Stimulated activated CD4-positive, alpha-beta T cell treated with anti-CD3 and anti-CD28 coated beads, Interleukin-1b, Interleukin-23, amount 100 ng/mL, for 48 hours (primary cell): ENCODE measurements at places on chromosomes 7 and 10.

DNA sequence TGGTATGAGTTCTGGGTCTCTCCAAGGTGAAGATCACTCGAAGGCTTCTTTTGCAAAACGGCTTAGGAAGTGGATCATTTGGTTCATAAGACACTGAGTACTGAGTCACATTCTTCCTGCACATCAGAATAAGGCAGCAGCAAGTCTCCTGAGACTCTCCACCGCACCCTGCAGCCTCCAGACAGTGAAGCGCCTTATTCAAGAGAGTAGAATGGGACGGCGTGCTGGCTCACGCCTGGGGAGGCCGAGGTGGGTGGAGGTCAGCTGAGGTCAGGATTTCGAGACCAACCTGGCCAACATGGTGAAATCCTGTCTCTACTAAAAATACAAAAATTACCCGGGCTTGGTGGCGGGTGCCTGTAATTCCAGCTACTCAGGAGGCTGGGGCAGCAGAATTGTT lies 70.3 kb downstream of the C10orf143 start:
- DNase-seq, result no peak

GRCh38 chr7:33807779-33808482 lies 97.4 kb upstream of the BMPER start:
- no peak for DNase-seq

DNA sequence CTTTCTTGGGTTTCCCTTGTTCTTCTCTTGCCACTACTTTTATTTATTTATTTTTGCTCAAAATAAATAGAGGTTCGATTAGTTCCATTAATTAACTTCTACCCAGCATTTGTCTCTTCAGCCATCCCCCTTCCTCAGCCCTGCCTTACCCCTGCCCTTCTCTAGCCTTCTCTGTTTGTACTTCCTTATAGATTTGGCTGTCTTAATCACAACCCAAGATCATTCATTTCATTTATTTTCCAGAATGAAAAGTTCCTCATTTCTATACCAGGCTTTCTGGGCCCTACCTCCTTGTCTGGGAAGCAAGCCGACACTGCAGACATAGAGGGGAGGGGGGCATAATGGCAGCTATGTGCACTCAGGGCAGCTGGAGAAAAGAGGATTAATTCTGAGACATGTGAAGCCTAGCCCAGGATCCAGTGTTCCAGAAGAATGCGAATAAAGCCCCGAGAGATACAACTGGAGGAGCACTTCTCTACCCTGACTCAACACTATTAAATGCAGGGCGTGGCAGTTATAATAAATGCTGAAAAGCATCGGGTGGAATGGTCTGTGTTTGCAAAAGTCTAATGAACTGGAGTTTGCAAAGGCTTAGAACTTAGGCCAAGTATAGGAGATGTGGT lies 6.4 kb upstream of the PDCD4 start:
- no peak for DNase-seq

DNA sequence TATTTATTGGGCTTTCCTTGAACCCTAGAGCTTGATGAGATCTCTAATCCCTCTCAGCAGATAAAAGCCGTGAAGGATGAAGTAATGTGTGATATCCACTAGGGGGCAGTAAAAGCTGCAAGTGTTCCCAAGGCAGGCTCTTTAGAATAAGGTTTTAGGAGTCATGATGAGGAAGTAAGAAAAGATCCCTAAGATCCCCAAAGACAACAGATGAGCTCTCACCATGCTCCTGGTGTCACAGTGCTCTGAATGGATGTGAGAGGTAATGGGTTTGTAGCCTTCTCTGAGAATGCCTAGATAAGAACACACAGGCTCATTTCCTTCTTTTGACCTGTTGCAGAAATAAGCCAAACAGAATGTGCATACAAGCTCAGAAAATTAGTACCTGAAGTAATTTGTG lies 70.4 kb upstream of the ITPRID1 start:
- DNase-seq, result no peak

DNA sequence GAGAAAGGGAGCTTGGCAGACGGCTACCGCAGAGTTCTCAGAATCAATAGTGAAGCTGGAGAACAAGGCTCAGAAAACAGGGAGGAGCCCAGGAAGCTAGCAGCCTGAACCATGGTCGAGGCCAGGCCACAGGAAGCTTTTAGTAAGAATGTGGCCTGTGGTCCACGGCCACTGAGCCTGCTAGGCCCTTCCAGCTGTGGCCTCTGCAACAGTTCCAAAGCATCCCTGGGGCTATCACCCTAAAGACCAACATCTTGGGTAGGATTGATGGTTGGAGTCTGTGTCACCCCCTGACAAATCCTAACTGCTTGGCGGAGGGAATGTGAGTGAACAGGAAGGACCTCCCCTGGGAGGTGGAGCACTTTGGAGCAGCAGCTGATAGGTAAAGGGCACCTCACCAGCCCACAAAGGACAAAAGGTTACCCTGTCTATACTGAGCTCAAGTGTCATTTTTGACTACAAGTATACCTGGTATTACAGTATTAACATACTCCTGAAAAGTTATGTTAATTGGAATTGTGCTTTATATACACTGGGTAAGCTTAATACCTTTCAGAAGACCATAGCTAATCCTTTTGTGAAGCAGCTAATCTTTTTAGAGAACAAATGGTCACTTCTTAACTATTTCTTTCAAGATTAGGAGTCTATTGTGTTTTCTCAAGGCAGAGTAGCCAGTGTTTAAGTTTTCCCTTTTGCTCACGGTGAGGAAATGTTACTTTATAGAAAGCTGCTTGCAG lies 18.7 kb downstream of the PTPRE start:
- DNase-seq, result no peak

GRCh38 chr7:157012113-157012547 lies 1.7 kb upstream of the MNX1 start:
- DNase-seq, result no peak

DNA sequence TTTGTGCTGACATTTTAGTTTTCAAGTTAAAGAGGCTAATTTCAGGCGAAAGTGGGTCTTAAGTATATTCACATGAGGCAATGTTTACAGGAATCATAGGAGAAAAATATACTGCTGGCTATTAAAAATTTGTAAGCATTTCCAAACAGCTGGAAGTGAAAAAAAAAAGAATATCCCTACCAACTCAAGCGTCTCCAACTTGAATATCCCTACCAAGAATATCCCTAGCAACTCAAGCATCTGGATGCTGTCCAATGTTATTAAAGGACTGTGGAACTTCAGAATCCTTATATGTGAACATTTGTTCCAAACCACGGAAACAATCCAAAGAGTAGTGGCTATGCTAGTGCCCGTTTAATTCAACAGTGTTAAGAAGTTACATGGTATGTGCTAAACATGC lies 1303.0 kb downstream of the GATA3 start:
- no peak for DNase-seq

DNA sequence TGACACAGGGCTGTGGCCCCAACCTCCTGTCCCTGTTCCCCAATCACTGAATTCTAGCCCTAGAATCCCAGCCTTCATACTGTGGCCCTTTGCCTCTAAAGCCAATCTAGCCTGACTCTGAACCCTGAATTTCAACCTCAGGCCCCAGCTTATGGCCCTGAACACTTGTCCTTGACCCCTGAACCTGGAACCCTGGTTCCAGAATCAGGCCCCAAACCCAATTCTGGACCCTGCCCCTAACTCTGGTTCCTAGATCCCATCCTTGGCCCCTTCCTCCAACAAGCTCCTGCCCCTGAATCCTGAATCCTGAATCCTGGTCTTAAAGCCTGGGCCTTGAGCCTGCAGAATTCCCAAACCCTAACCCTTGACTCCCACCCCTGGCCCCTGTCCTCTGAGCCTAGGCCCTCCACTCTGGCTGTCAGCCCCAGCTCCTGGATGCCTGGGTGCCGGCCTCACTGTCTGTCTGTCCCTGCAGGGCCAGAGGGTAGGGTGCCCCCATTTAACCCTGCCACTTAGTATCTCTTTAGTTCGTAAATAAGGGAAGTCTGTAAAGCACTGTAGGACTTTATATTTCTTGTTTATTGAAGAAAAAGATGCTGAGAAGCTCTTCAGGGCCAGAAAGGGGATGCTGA lies 1.3 kb downstream of the INPP5A start:
- no peak for DNase-seq

DNA sequence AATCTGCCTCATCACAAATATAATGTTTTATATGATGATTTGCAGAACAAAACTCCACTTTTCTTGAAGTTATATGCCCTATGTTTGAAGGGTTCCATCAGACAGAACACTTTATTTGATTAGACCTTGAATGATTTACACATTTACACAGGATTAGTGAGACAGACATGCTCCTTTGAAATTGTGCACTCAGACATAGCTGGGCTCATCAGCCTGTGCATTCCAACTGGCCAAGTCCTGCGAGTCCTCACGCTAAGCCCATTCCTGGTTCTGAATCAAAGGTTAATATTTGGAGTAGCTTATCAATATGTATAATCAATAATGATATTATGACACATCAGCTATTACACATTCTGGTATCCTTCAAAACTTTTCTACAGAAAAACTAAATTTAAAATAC lies 173.6 kb downstream of the MBL2 start:
- DNase-seq, result no peak

DNA sequence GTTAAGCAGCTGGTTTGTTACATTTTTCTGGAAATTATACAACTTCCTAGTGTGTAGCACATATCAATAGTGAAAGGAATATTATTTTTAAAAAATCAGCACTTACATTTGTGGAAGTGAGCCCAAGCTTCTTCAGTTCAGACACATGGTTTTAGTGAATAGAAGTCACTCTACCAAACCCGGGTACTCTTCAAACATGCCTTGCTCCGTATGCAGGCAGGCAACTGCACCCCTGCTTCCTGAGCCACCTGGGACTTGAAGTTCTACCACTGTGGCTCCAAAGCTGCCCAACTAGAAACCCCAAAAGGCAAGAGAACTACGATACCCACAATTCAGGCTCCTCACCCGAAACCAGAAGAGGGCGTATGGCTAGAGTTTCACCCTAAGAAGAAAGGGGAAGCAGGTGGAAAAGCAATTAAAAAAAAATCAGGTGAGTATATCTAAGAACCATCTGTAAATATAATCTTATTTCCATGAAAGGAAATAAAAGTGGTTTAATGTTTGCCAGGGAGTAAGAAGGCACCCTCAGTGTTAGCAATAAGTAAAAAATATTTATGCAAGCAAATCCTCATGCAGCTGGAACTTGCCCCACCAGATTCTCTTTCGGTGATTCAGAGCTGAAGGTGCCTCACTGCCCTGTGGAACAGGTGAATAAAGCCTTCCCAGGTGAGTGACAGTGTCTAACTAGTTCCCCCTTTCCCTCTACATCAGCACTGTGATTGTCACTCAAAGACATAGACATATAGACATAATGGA lies at the start of gene MACC1:
Gene MACC1 (minus strand): TSS at position 192 of the 756 bp plus-strand sequence. CDS start 55,522 bp downstream, outside the sequence.
- no peak for DNase-seq

DNA sequence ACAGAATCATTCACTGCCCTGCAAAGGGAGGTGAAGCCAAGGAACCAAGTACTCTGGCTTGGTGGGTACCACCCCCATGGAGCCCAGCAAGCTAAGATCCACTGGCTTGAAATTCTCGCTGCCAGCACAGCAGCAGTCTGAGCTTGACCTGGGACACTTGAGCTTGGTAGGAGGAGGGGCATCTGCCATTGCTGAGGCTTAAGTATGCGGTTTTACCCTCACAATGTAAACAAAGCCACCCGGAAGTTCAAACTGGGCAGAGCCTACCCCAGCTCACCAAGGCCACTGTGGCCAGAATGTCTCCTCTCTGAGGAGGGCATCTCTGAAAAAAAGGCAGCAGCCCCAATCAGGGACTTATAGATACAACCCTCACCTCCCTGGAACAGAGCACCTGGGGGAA lies 1050.0 kb upstream of the GHITM start:
- DNase-seq, result no peak

DNA sequence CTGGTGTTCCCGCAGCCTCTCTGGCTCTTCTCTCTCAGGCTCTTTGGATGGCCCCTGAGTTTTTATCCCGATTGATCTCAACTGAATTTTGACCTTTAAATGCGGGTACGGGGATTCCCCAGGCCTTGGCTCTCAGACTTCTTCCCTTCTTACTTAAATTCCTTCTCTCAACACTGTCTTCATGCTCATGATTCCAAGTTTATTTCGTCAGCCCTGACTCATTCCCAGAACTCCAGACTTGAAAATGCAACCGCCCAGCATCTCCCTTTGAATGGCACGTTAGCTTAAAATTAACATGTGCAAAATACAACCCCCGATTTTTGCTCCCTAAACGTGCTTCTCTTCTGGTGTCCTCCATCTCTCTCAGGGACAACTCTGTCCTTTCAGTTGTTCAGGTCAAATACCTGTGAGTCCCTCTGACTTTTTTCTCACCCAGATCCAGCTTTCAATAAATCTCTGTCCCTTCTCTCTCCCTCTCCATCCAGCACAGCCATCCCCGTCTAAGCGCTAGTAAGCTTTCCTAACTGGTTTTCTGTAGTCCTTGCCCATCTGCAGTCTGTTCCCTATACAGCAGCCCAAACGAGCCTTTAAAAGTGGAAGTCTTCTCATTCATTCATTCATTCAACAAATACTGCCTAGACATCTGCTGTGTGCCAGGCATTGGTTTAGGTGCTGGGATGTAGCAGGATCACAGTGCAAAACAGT lies 7.1 kb downstream of the HECW1 start:
- DNase-seq, result no peak

DNA sequence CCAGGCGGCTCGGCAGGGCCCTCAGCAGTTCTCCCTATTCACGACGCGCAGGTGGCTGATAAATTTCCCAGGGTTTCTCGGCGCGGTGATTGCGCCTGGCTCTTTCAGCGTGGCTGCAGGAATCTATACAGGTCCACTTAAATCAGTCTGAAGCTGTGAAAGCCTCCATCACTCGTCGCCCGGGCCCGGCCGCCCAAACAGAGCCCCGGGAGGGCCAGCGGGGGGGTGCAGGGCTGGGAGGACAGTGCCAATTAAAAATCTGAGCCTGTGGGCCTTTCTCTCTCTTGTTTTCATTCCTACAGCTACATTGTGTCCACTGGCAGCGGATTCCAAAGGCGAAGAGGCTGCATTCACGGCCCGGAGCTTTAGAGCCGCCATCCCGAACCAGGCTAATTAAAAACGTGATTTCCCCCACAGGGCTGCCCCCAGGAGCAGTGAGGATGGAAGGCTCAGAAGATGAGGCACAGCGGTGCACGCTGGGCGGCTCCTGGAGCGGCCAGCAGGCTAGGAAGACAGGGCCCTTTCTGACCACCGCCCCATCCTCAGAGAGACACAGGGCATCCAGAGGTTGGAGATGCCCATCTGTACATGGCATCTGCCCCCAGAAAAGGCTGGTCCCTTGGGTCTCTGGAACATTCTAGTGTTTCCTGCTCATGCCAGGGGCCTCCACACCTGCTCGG lies 100.7 kb downstream of the FAM53B start:
- DNase-seq, result no peak

GRCh38 chr7:108203537-108203936 lies 73.4 kb upstream of the LAMB4 start:
- DNase-seq, result no peak

- no peak for DNase-seq
Observed at GRCh38 chr10:972763-973162, 15.5 kb upstream of the GTPBP4 start.
